Fibroblast of the aortic adventitia (primary cell): ENCODE measurements at places on chromosomes 3 and 15. TPM values are rescaled to one million over a fixed set of nuclear protein-coding genes. Genes with fewer than 3 reads are reported as not detected.

The LDHAL6B gene
- not detected in 2 replicates for total RNA-seq

The LNP1 gene
- total RNA-seq, result 3.0 and 11.0 TPM in 2 replicates

The DPPA4 gene
- not detected in 2 replicates for total RNA-seq

The RPP25 gene
- total RNA-seq, result 4.1 and 8.8 TPM in 2 replicates

The CCDC9B gene
- 6.7 and 16.2 TPM in 2 replicates for total RNA-seq

The MINAR1 gene
- total RNA-seq, result 0.98 and 1.7 TPM in 2 replicates

The IL12A gene
- 1.1 and 1.2 TPM in 2 replicates for total RNA-seq

The CRYBG3 gene
- 23.9 and 28.8 TPM in 2 replicates for total RNA-seq

The COL6A5 gene
- total RNA-seq, result under 0.01 TPM in 1 of 2 replicates, not detected in the other

The FAM3D gene
- not detected in 2 replicates for total RNA-seq

The EIF2B5 gene
- 18.4 and 28.1 TPM in 2 replicates for total RNA-seq

The DZIP1L gene
- 28.3 and 38.2 TPM in 2 replicates for total RNA-seq

The GP5 gene
- total RNA-seq, result 0.09 and 0.49 TPM in 2 replicates
